ENCODE measurements at places on chromosomes 4 and X.

GRCh38 chr4:1945124-1945895 lies 63.5 kb downstream of the NELFA start:
- no peak for DNase-seq

- no peak for DNase-seq
These were observed 486.7 kb upstream of the MAGEB2 start for GRCh38 chrX:29728639-29729038.

- no peak for DNase-seq
These were observed 78.7 kb downstream of the CLNK start for GRCh38 chr4:10605746-10606482.

- DNase-seq, result no peak
These were observed 58.0 kb upstream of the CCSER1 start for GRCh38 chr4:90069151-90069550.

- DNase-seq, result no peak
These were observed 32.1 kb downstream of the SEPTIN11 start for GRCh38 chr4:76981644-76982043.

DNA sequence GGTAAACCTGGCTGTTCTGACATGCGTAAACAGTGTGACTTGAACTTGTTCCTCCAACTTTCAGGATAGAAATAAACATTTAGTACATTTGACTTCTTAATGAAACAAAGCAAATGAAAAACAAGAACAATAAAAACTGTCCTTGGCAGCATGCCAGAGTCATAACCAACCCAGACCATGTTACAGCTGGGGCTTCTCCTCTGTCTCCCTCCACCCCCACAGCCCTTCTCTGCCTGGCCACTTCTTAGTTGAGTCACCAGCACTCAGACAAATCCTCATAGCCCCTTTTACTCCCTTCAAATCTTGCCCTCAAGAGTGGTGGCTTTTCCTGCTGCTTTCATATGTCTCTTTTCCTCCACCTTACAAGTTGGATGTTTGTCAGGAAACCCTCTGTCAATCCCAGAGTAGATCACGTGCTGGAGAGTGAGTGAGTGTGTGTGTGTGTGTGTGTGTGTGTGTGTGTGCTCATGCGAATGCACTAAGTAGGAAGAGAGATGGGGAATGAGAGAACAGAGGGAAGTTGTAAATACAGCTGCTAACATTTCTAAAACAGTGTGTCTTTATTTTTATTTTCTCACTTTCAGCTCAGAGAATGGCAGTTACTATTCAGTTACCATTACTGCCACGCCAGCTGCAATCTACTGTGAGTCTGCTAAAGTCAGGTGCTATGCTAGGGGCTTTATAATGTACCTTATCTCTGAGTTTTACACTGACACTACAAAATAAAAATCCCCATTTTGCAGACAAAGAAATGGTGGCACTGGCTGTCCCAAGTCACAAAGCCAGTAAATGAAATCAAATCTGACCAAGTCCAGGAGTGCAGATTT lies 15.0 kb downstream of the SCARB2 start:
- DNase-seq, result no peak

- no peak for DNase-seq
These were observed 7.2 kb downstream of the IBSP start for GRCh38 chr4:87806520-87806919.

- DNase-seq, result no peak
These were observed 25.6 kb upstream of the SPP1 start for GRCh38 chr4:87949961-87950360.

DNA sequence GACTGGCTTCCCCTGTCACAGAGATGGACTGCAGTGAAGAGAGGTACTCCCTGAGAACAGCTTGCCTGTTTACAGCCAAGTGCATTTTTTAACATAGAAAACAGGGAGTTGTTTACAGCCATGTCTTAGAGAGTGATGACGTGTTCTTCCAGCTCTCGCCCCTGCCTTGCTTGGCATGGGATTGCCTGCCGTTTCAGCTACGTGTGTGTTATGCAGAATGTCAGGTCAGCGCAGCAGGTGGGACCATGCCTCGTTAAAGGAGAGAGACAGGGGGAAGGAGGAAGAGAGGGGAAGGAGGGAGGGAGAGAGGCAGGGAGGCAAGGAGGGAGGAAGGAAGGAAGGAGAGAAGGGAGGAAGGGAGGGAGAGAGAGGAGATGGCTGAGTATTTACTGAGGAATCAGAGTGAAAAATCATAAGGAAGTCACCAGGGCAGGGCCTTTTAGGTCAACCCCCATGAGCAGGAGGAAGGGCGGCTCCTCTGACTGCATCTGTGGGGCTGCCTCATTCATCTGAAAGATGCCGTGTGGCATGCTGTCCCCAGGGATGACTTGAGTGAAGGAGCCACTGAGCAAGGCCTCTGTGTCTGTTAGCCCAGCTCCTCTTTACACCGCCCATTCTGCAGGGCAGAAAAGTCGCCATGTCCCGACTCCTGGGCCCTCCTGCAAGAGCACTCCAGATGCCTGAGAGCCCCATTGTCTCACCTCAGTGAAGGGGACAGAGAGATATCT lies 139.7 kb upstream of the PSAPL1 start:
- no peak for DNase-seq

DNA sequence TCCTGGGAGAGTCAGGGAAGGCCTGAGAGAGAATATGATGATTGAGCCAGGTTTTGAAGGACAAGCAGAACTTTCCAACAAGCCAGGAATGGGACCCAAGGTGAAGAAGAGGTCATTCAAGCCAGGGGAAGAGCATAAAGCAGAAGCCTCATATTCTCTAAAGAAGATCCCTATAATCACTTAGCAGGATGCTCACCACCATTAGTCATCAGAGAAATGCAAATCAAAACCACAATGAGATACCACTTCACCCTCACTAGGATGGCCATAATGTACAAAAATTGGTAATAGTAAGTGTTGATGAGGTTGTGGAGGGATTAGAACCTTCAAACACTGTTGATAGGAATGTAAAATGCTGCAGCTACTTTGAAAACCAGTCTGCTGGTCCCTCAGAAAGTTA lies 20.5 kb upstream of the SUPT20HL1 start:
- no peak for DNase-seq

DNA sequence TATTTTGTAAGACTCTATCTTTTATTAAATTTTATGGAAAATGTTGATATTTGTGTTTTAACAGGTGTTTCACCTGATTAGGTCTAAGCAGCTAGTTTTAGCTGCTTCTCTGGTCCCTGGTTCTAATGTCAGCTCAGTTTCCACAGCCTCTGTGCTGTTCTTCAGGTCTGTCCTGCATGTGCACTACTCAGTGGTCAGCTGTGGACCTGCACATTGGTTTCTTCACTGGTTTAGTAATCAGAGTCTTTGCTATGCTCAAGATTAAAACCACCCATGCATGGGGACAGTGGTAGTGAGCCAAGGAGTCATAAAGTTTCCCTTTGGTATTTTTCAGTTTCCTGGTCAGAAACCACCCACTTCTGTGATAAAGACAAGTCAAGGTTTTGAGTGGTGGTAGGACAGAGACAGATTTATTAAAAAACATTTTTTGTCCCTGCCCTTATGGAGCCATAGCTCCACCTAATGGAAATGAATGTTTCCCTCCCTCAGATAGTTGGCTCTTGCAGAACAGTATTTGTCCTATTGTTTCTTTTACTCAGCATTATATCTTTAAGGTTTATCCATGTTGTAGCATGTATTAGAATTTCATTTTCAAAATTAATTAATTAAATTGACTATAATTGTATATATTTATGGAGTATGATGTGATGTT lies 36.8 kb upstream of the VBP1 start:
- DNase-seq, result no peak

- no peak for DNase-seq
These were observed 3.6 kb upstream of the EIF4E start for GRCh38 chr4:98932539-98932938.

- DNase-seq, result no peak
These were observed 40.6 kb downstream of the GABRB1 start for GRCh38 chr4:47071901-47072341.

DNA sequence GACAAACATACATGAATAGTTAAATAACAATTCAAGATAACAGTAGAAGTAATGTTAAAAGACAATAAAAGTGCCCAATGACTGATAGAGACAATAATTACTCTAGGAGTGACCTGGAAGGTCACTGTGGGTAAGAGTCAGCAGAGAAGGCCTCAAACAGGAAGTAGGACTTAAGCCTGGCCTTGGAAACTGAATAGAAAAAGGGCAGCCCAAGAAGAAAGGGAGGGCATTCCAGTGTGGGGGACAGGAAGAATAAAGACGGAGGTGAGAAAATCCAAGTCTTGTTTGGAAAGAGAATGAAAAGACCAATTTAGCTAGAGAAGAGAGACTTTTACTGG lies 6.0 kb downstream of the P2RY4 start:
- DNase-seq, result no peak

- no peak for DNase-seq
These were observed 59.3 kb downstream of the ELOVL6 start for GRCh38 chr4:110139111-110139510.

DNA sequence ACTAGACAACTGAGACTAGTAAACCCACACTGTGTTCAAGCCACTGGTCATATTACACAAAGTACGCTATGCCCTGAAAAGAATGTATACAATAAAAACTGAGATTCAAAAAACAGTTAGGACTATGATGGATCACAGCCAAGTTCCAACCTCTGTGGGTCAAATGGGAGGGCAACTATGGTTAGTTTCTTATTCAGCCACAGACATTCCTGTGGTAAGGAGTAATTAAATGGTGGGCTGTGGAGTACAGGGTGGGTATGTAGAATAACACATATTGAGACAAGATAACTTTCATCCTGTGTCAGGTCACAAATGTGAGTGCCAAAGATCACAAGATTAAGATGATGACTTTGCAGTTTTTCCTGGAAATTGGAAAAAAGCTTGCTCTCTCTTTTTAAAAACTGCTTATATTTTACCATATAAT lies 167.2 kb downstream of the NPNT start:
- DNase-seq, result peak; percentile 42

DNA sequence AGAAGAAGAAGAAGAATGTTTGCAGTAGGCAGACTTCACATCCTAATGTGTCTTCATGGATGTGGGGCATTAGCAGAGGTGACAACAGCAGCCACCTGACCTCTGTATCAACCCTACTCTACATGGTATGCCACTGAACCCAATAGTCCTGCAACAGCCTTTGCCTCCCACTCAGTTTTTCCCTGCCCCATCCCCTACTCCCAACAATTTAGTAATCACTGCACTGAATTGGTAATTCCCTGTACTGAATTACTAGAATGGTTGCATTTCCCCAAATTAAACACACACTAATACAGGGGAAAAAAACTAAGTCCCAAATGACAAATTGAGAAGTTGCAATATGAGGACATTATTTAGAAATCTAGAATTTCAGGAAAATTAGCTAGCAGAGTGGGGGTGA lies 31.4 kb upstream of the FAM241A start:
- DNase-seq, result no peak

DNA sequence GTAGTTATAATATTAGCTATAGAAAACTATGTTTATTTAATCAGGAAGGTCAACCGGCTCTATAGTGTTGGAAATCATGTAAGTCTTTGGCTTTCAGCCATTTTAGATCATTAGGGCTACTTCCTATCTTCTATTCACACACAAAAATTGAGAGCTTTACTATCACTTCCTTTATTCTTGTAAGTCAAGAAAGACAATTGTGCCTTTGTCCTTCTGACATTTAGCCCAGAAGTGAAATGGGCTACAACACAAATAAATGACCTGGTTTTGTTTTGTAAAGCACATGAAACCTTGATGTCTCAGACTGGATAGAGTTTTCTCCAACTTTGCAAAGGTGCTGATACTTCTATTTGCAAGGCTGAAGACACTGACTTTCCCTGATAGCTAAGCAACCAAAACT lies 122.4 kb upstream of the ACSL4 start:
- no peak for DNase-seq

DNA sequence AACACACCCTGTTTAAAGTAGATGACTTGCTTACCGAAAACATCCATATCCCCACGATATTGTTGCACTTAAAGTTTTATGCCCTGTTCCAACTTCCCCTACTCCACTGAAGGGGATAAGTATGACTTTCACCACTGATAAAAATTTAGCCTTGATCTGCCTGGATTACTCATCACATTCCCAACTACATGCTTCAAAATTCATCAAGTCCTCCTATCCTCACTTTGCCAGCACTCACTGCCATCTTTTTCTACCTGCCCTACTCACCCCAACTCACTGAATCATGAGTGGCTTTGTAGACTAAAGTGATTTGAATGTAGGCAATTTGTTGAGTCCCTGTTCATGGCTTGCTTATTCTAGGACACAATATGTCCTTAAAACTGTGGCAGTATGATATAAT lies 12.2 kb upstream of the GPRIN3 start:
- DNase-seq, result no peak

DNA sequence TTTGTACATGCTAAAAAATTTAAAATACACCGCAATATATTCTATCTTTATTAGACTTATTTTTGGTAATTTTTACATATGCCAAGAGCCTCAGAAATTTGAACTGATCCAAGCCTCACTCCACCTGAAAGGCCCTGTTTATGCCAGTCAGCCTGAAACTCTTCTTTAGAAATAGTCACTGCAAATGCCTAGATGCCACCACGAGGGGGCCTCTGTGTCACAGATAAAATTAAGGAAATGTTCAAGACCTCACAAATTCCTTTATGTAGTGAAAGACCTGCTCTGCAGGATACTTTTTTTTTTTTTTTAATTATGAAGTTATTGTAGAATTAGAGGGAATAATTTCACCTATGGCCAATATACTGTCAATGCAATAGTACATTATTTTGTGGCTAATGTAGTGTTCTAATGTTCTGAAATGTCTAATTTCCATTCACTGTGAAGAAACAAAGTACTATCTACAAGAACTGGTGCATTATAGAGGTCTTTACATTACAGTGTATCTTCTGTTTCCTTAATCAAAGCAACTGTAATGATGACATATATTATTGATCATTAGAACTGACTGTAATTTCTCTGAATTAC lies 69.8 kb downstream of the DTHD1 start:
- peak; percentile 3 for DNase-seq

DNA sequence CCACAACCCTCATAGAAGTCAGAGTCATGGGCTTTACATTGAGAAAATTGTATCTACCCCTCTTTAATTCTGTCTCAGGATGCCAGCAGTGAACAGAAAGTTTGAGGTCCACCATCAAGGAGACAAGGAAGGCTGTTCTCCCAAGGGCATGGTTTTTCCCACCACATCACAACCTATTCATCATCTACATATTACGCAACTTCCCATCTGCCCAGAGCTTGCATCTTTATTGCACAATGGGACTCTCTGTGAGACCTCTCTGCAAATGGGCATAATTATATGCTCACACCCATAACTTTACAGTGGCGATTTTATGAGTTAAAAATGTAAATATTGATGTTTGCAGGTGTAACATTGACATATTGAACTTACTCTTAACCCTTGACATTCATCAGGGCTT lies 38.9 kb downstream of the PAGE2 start:
- no peak for DNase-seq

GRCh38 chrX:27915617-27916016 lies 65.6 kb downstream of the DCAF8L1 start:
- DNase-seq, result no peak

DNA sequence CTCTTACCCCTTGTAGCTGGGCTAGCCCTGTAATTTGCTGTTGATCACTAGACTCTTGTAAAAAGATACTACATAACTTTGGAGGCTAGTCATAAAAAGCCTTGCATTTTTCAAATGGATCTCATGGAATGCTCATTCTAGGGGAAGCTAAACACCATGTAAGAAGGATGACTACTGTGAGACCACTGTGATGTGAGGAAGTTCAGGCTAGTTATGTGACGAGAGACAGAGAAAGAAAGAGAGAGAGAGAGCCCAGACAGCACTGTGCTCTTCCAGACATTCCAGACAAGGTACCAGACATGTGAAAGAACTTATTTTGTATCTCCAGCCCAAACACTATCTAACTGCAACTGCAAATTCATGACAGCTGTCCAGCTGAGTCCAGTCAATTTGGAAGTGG lies 404.6 kb upstream of the PITX2 start:
- DNase-seq, result no peak

GRCh38 chrX:110399497-110399896 lies 40.8 kb downstream of the RTL9 start:
- DNase-seq, result no peak

Measured in SK-N-MC (cell line).